Thymus (tissue), 14 donors: ENCODE measurements at places on chromosomes 7 and 10. TPM values are rescaled to one million over a fixed set of nuclear protein-coding genes. Genes with fewer than 3 reads are reported as not detected.

UCMA gene
- total RNA-seq, result 0.52 TPM

SFTPA2 gene
- 2.3 TPM for total RNA-seq

EBF3 gene
- total RNA-seq, result 1.5 TPM

SEC31B gene
- total RNA-seq, result 10.5 TPM

ECHS1 gene
- 39.8 TPM for total RNA-seq

C7orf57 gene
- 0.05 TPM for total RNA-seq

PIP gene
- 0.28 TPM for total RNA-seq

DNA sequence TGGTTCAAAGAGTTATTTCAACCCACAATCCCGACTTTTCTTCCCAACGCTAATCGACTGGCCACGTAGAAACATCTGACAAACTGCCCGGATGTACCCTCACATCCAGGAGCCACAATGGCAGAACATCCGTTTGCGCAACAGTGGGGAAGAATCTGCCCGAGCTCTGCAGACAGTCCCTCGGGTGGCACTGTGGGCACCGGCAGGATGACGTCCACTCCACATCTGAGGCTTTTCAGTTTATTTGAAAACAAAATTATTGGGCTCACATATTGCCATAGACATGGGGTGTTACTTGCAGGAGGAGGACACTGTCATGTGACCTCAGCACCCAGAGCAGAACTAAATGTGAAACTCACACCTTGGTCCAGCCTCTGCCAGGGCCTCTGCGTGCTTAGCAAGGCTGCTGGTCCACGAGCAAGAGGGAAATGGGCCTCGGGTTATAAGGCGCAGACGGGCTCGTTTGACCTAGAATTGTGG lies 84.1 kb downstream of the MKI67 start:
- H3K36me3 ChIP-seq, result no peaks in the 10 kb centered on the region
- H3K4me1 ChIP-seq, result peaks cover 9% of the 10 kb centered on the region
- no peak overlapping the region for H3K4me3 ChIP-seq
- no peak overlapping the region for H3K27ac ChIP-seq

GRCh38 chr10:119769886-119770285 lies 44.0 kb downstream of the INPP5F start:
- no peaks in the 10 kb centered on the region for H3K27me3 ChIP-seq
- H3K4me3 ChIP-seq, result no peak overlapping the region
- no peaks in the 10 kb centered on the region for H3K4me1 ChIP-seq
- H3K27ac ChIP-seq, result no peak overlapping the region
- no peaks in the 10 kb centered on the region for H3K36me3 ChIP-seq
- no peak for DNase-seq

DNA sequence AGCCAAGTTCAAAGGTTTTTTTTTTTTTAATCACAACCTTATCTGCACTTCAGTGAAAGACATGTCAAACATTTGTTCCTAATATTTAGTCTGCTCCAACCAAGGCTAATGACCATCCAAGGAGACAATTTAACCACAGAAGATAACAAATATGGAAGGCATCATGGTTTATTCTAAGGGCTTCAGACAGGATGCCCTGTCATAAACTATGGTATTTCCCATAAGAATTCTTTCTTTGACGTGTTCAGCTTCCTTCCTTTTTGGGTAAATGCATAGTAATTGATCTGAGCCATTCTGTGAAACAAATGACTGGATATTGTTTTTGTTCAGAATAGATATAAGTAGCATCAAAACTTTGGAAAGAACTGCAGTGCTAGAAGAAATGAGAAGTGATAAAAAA lies 326.5 kb upstream of the AOAH start:
- DNase-seq, result no peak
- H3K36me3 ChIP-seq, result no peaks in the 10 kb centered on the region
- H3K4me1 ChIP-seq, result no peaks in the 10 kb centered on the region
- H3K27me3 ChIP-seq, result no peaks in the 10 kb centered on the region
- H3K4me3 ChIP-seq, result no peak overlapping the region
- H3K27ac ChIP-seq, result no peak overlapping the region

DNA sequence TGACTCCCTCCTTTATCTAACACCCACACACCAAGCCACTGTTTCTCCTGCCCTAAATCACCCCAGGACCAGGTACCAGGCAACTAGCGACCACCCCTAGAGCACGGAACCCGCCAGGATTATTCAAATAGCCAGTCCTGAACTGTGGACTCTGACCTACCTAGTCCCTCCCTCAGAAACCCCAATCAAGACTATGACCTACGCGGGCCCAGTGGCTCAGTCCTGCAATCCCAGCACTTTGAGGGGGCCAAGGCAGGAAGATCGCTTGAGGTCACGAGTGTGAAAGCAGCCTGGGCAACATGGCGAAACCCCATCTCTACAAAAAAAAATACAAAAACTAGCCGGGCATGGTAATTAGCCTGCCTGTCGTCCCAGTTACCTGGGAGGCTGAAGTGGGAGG lies 232.8 kb upstream of the FOXK1 start:
- H3K4me3 ChIP-seq, result no peak overlapping the region
- DNase-seq, result no peak
- H3K36me3 ChIP-seq, result no peaks in the 10 kb centered on the region
- H3K27ac ChIP-seq, result no peak overlapping the region
- no peaks in the 10 kb centered on the region for H3K4me1 ChIP-seq

GRCh38 chr10:6929148-6929830 lies 349.2 kb upstream of the PRKCQ start:
- H3K27ac ChIP-seq, result no peak overlapping the region
- no peak overlapping the region for H3K4me3 ChIP-seq
- peaks cover 18% of the 10 kb centered on the region for H3K4me1 ChIP-seq
- no peaks in the 10 kb centered on the region for H3K36me3 ChIP-seq
- no peak for DNase-seq

DNA sequence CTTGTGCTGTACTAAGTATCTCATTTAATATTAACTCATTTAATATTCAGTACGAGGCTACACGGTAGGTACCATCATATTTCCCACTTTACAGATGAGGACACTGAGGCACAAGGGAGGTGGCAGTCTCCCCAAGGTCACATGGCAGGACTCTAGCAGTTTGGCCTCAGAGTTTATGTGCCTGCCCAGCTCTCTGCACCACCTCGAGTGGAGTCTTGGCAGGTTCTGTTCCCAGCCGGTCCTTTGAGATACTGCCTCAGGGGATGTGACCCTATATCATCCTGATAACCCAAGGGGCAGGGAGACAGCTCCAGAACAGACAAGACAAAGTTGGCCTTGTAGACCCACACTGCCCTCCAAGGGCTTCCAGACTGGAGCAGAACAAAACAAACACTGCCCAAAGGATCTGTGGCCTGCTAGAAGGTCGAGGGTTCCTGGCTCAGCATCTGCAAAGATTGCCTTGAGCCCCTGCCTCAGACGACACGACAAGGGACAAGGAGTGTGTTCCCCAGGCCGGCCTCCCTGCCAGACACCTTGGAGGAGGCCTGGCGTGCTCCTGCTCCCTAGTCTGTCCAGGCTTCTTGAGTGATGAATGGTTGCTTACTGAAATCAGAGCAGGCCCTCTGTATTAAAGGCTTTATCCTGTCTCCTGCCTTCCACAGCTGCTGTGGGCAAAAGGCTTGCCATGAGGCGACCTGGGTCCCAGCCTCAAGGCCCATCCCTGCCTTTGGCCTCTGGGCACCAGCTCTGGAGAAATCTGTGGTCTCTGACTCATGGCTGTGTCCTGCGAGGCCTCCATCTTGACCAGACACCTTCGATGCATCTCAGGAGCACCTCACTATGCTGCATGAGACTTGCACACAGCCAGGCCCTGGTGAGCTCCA lies 3.9 kb upstream of the PWWP2B start:
- peaks cover 21% of the 10 kb centered on the region for H3K4me1 ChIP-seq
- no peak overlapping the region for H3K27ac ChIP-seq
- H3K27me3 ChIP-seq, result peaks cover 19% of the 10 kb centered on the region
- no peaks in the 10 kb centered on the region for H3K36me3 ChIP-seq

DNA sequence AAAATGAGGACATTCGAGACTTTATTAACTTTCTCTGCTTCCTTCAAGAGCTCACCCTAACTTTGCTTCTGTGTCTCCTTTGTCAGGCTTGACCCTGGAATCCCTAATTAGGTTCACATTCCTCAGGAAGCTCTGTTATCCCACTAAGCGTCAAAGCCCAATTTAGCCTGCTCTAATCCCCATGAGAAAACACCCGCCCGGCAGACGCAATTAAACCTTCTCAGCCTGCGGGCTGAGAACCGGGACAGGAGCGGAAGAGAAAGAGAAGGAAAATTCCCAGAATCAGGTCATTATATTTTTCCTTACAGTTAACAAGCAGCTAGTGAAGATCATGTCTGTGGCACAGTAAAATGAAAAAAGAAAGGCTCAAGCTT lies 93.0 kb downstream of the TNS3 start:
- H3K27me3 ChIP-seq, result no peaks in the 10 kb centered on the region
- no peak overlapping the region for H3K27ac ChIP-seq
- DNase-seq, result no peak
- H3K36me3 ChIP-seq, result no peaks in the 10 kb centered on the region
- no peak overlapping the region for H3K4me3 ChIP-seq

GRCh38 chr7:131544021-131544420 lies 12.4 kb downstream of the PODXL start:
- no peaks in the 10 kb centered on the region for H3K27me3 ChIP-seq
- H3K4me1 ChIP-seq, result no peaks in the 10 kb centered on the region

DNA sequence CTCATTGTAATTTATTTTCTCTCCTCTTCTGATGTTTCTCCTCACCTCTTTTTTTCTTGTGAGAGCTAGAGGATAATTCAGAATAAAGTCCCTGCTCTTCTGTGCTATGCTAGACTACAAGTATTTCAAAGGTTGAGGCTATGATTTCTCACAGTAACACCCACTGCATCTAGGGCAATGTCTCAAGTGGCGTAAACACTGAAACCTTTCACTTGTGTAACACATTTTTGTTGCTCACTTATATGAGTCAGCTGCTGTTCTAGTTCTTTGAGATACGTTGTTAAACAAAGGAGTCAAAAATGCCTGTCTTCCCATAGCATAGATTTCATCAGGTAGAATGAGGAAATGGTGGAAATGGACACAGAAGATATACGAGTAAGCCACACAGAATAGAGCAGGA lies 305.1 kb upstream of the PITRM1 start:
- peak; percentile 5 for DNase-seq
- no peak overlapping the region for H3K27ac ChIP-seq
- H3K4me3 ChIP-seq, result no peak overlapping the region
- H3K36me3 ChIP-seq, result no peaks in the 10 kb centered on the region

DNA sequence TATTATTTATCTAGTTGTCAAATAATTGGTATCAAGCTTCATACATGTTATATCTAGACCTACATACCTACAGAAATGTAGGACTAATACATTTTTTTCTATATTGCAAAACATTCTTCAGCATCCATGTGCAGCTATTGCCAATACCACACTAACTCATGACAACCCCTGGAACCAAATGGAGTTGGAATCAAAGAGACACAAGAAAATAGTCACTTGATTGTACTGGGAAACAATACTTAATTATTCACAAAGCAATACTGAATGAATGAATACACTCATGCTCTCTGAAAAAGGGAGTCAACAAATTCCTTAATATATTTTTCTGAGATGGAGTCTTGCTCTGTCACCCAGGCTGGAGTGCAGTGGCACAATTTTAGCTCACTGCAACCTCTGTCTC lies 10.4 kb upstream of the CFAP43 start:
- H3K27me3 ChIP-seq, result no peaks in the 10 kb centered on the region
- no peak for DNase-seq
- no peak overlapping the region for H3K4me3 ChIP-seq

GRCh38 chr7:42338916-42339540 lies 102.0 kb upstream of the GLI3 start:
- no peak overlapping the region for H3K4me3 ChIP-seq
- H3K36me3 ChIP-seq, result no peaks in the 10 kb centered on the region
- H3K4me1 ChIP-seq, result no peaks in the 10 kb centered on the region
- no peak for DNase-seq
- H3K27me3 ChIP-seq, result no peaks in the 10 kb centered on the region

DNA sequence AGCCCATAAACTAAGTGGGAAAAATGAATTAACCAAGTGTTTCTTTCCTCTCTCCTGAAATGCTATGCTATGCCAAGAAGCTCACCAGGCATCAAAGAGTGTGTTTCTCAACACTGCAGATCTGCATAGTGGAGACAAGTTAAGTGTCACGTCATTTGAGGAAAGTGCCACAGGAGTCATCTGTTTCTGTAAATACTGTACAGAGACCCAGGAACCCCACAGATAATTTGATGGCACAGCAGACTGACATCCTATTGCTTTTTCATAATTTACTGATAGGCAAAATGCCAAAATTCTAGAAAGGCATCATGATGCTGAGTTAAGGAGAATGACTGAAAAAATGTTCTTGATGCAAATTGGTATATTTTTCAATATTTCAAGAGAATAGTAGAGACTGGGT lies 124.3 kb downstream of the NRCAM start:
- no peaks in the 10 kb centered on the region for H3K27me3 ChIP-seq
- H3K36me3 ChIP-seq, result no peaks in the 10 kb centered on the region
- no peak overlapping the region for H3K4me3 ChIP-seq
- no peak overlapping the region for H3K27ac ChIP-seq
- DNase-seq, result no peak

GRCh38 chr10:65670087-65670486 lies 1255.7 kb upstream of the LRRTM3 start:
- H3K4me3 ChIP-seq, result no peak overlapping the region
- H3K27me3 ChIP-seq, result no peaks in the 10 kb centered on the region
- DNase-seq, result no peak
- H3K36me3 ChIP-seq, result no peaks in the 10 kb centered on the region
- no peak overlapping the region for H3K27ac ChIP-seq

- H3K4me1 ChIP-seq, result no peaks in the 10 kb centered on the region
- DNase-seq, result no peak
- no peaks in the 10 kb centered on the region for H3K36me3 ChIP-seq
- no peak overlapping the region for H3K4me3 ChIP-seq
Observed at GRCh38 chr7:14836571-14837189, 65.9 kb downstream of the DGKB start.

DNA sequence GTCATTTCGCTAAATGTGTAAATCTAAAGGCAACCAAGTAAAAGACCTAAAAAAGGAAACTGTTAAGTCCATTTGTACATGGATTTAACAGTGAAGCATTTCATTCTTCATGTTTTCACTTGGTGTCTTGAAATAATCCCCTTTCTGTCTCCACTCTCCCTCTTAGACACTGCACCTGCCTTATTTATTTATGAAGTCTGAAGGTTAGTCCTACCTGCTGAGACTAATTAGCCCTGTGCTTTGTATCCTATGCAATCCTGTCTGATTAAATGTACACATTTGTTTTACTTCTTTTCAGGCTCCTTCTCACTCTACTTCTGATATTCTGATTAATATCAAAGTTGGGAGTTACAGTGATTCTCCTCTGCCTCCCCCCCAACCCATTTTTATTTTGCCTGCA lies 1.9 kb upstream of the TCF7L2 start:
- H3K4me1 ChIP-seq, result peaks cover 13% of the 10 kb centered on the region
- H3K27ac ChIP-seq, result no peak overlapping the region
- H3K4me3 ChIP-seq, result no peak overlapping the region
- DNase-seq, result no peak
- no peaks in the 10 kb centered on the region for H3K36me3 ChIP-seq

- no peaks in the 10 kb centered on the region for H3K36me3 ChIP-seq
- H3K4me1 ChIP-seq, result no peaks in the 10 kb centered on the region
- no peak for DNase-seq
- no peak overlapping the region for H3K4me3 ChIP-seq
- peaks cover 85% of the 10 kb centered on the region for H3K27me3 ChIP-seq
- no peak overlapping the region for H3K27ac ChIP-seq
Observed at GRCh38 chr10:23199768-23200511, 7.8 kb downstream of the PTF1A start.

GRCh38 chr10:90306187-90306586 lies 551.7 kb downstream of the HTR7 start:
- H3K27me3 ChIP-seq, result no peaks in the 10 kb centered on the region
- no peak for DNase-seq
- H3K36me3 ChIP-seq, result no peaks in the 10 kb centered on the region
- no peak overlapping the region for H3K27ac ChIP-seq
- no peaks in the 10 kb centered on the region for H3K4me1 ChIP-seq
